ENCODE measurements at places on chromosomes 4 and X. TPM values are rescaled to one million over a fixed set of nuclear protein-coding genes. Genes with fewer than 3 reads are reported as not detected.

DNA sequence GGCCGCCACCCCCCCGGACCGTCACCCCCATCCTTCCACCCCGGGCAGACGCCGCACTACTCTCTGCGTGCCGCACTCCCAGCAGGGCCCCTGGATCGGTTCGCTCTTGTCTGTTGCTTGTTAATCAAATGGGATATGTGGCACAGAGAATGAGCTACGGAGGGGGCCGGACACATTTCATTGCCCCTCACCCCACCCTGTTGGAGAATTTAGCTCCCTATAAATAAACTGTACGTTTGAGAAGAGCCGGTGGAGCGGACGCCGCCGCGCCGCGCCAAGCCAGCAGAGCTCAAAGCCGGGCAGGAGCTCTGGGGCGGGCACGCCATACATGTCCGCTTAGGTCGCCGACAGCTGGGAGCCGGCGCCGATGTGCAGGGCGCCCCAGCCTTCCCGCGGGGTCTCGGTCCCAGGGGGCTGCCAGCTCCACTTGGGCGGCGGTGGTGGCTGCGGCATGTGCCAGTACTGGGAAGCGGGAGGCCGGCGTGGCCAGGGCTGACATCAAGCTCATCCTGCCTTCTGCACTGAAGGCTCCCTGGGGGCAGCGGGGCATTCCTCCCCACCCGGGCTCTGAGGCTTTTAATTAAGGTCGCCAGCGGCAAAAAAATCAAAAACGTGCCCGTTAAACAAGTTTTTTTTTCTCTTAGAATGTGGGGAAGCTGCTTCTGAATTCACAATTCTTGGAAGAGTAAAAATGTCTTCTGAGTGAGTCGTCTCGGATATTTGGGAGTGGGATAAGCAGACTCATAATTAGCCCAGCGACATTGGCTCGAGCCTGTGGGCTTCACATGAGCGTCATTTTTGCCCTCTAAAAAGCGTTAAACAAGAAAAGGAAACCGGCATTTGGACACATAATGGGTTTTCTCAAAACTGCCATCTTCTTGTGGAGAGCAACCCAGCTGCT lies 1.1 kb upstream of the PCDH19 start:
- DNase-seq = peak; percentile 20

GRCh38 chr4:40055863-40056715 lies 561 bp upstream of the N4BP2 start:
- peak; percentile 74 for DNase-seq

GRCh38 chr4:138766332-138766731 lies 249.2 kb upstream of the NOCT start:
- DNase-seq = no peak

MAGEE1 gene
- total RNA-seq = 0.68 TPM

- DNase-seq = no peak
Measured at GRCh38 chr4:120232050-120232449, 165.4 kb upstream of the MAD2L1 start.
